Right lung (tissue), 10 donors: ENCODE measurements at places on chromosomes 3 and 15. TPM values are rescaled to one million over a fixed set of nuclear protein-coding genes. Genes with fewer than 3 reads are reported as not detected.

GOLGA8G gene
- 0.78 TPM for polyA plus RNA-seq

USP19 gene
- 39.1 TPM for polyA plus RNA-seq

UACA gene
- polyA plus RNA-seq, result 70.2 TPM

CLEC3B gene
- 110 TPM for polyA plus RNA-seq

LRRC34 gene
- polyA plus RNA-seq, result 8.2 TPM

SOX14 gene
- not detected for polyA plus RNA-seq

CSTA gene
- polyA plus RNA-seq, result 0.85 TPM

LNP1 gene
- polyA plus RNA-seq, result 7.6 TPM

FGD5 gene
- polyA plus RNA-seq, result 37.8 TPM

SKOR1 gene
- polyA plus RNA-seq, result 0.28 TPM

P2RY1 gene
- polyA plus RNA-seq, result 15.6 TPM

LRRC49 gene
- polyA plus RNA-seq, result 23.6 TPM

HGD gene
- polyA plus RNA-seq, result 0.48 TPM

CFAP20DC gene
- polyA plus RNA-seq, result 6.1 TPM

MYRIP gene
- 0.42 TPM for polyA plus RNA-seq

ATP13A5 gene
- polyA plus RNA-seq, result 0.69 TPM

LMAN1L gene
- polyA plus RNA-seq, result not detected

CYFIP1 gene
- polyA plus RNA-seq, result 78.9 TPM

SAMMSON gene
- polyA plus RNA-seq, result 0.28 TPM

EBLN2 gene
- 8.8 TPM for polyA plus RNA-seq

THRB gene
- polyA plus RNA-seq, result 9.4 TPM

GLDN gene
- polyA plus RNA-seq, result 0.23 TPM

TMEM108 gene
- polyA plus RNA-seq, result 55.5 TPM

EPHA3 gene
- 15.0 TPM for polyA plus RNA-seq

RARB gene
- polyA plus RNA-seq, result 42.4 TPM
